ENCODE measurements at places on chromosomes 12 and 14. TPM values are rescaled to one million over a fixed set of nuclear protein-coding genes. Genes with fewer than 3 reads are reported as not detected.

GRCh38 chr12:128137140-128137539, 129.8 kb upstream of the TMEM132C start:
- no peak for DNase-seq

GRCh38 chr12:122250047-122250446, 16.2 kb downstream of the VPS33A start:
- no peak for DNase-seq

DNA sequence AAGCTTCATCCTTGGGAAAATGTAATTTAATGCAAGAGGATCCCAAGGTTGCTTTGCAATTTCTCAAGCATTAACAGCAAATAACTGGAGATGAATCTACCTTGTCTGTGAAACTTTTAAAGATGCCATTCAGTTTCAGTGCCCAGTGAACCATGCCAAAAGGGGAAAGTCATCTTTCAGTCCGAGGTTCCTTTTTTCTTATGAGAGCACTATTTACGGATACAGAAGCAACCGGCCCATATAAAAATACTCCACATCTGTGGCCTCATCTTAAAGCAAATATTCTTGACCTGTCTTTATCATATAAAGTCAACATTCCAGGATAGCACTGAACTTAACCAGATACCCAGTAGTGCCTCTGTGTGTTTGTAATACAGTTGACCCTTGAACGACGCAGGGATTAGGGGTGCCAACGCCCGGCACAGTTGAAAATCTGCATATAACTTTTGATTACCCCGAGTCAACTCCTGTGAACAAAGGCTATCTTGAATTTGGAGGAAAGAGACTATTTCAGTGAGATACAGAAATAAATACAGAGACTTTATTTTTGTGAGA, 209.4 kb downstream of the PCNX1 start:
- no peak for DNase-seq

GRCh38 chr14:68712703-68713370, 80.0 kb downstream of the ZFP36L1 start:
- no peak for DNase-seq

- no peak for DNase-seq
Measured at GRCh38 chr14:23129759-23130316, 10.8 kb upstream of the CEBPE start.

- DNase-seq = no peak
Measured at GRCh38 chr14:97638864-97639263, 841.7 kb downstream of the VRK1 start.

GRCh38 chr14:73754911-73755360, 40.8 kb upstream of the PNMA1 start:
- peak; percentile 72 for DNase-seq

DNA sequence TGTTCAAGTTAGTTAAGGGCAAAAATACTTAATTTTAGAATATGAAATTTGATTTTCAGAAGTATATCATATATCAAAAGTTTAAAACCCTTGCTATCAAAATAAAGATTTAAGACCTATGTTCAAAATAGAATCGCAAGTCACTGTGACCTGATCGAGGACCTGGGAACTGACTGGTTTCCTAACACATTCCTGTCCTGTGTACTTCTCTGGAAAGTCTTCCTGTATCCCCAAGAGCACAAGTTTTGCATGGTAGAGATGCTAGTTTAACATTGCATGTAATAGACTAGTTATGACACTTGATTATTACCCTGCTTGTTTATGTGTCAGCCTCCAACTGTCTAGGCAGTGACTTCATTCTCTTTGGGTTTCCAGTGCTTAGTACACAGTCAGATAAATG, 30.3 kb downstream of the BCAT1 start:
- DNase-seq = no peak

DNA sequence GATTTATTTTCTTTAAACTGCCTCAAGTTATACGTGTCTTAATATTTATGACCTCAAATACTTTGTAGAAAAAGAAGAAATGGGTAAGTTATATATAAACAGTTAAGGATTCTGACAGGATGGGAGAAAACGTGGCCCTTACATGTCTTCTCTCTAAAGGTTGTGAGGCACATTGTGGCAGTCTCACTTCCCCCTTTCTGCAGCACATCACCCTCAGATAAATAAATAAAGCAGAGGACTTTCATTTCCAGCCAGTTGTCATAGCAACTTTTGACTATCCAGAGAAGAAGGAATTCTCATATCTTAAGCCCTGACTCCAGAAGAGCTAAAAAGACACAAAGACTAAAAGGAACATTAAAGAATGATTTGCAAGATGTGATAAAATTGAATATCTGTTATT, 28.8 kb upstream of the CEP83 start:
- no peak for DNase-seq

GRCh38 chr12:78880078-78880477, 15.5 kb downstream of the SYT1 start:
- no peak for DNase-seq

DNA sequence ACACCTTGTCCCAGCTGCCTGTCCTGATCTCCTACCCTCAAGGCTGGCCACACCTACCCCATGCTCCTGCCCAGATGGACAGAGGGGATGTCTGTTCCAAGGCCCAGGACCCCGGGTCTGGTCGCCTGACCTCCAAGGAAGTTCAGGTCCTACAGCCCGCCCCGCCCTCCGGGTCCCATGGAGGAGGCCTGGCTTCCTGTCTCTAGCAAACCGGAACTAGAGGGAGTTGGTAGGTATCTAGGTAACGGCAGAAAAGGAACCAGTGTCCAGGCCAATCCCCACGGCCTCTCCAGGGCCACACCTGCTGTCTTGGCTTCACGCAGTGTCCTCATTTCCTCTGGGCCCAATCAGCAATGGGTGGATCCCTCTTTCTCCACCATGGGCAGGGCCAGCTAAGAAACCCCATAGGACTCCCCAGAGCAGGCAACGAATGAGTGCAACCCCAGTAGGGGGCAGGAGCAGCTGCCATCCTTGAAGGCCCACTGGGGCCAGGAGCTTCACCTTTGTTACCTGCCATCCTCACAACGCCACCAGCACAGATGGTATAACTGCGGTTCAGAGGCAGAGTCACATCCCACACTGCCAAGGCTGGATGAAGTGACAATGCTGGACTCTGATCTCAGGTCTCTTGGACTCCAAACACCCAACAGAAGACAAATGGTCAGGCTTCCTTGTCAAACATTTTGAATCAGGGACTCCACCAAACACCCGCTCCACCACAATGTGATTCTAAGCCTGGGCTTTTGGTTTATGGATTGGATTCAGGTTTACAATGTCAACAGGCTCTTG, 25.1 kb upstream of the RPLP0 start:
- DNase-seq = no peak

DNA sequence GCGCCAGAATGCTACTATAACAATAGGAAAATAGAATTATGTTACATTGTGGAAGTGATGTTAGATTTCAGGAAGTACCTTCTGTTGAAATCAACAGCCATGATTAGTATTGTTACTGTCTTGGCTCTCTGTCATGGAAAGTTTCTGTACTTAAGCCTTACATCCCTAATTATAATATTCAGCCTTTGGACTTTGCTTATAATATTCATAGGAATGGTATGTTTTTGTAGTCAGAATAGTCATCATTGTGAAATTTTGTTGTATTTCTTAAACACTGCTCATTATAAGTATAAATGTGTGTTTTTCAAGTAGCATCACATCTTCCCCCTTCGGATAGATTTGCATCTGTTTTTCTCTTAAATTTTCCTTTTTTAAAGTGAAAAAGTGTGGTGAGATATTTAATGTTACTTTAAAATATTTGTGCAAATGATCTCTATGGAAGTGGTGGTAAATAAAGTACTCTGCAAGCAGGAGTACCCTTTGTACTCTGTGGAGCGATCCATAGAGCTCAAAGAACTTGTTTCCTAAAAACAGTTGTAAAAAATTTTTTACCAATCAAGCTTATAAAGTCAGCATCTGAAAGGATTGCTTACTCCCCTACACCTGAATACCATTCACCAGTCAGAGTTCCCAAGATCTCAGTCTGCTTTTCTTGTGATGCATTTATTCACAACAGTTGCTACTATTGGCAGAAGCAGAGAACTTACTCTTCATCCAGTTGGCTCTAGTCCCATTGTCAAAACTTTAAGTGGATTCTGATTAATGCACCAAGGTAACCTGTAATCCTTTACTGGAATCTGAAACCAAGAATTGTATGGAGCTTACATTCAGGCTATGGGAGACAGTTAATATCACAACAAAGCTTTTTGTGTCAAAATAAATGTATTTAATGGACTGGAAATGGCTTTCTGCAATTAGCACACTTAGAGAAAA, 87.8 kb downstream of the RIC8B start:
- no peak for DNase-seq

DNA sequence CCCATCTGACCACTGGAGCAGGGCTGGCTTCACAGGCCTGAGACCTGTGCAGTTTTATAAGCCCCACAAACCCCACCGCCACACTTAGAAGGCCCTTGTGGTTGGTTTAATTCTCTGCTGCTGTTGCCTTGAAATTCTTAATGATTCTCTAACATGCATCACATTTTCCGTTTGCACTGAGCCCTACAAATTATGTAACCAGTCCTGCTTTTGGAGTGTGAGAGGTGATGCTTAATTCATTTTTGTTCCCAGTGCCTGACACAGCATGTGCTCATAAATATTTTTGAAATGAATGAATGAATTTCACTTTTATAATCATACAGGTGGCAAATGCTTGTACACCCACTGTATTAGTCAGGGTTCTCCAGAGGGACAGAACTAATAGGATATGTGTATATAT, 52.8 kb upstream of the PLXNC1 start:
- no peak for DNase-seq

- no peak for DNase-seq
Measured at GRCh38 chr12:87920139-87920538, 109.1 kb downstream of the C12orf50 start.

GRCh38 chr12:82981150-82981549, 294.4 kb downstream of the TMTC2 start:
- DNase-seq = no peak

DNA sequence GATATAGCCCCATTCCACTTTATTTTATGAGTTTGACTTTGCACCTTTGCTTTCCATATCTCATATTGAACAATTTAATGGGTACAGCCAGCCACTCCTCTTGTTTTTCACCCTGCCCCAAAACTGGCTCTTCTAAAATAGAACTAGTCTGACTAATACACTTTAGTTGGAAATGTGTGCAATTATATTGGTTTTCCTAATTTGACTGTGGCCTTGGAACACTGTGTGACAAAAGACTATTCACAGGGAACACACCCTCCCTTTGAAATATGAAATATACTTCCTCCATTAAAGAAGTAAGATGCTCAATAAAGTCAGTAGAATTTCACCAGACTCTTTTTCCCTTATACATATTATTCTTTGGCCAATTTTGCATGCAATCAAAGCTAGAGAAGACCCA, 218.6 kb upstream of the DCN start:
- no peak for DNase-seq

DNA sequence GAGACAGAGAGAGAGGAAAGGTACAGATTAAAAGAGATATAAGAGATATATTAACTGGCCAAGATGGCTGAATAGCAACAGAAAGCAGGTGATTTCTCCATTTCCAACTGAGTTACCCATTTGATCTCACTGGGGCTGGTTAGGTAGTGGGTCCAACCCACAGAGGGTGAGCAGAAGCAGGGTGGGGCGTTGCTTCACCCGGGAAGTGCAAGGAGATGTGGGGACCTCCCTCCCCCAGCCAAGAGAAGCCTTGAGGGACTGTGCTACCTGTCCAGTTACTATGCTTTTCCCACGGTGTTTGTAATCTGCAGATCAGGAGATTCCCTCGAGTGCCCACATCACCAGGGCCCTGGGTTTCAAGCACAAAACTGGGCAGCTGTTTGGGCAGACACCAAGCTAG, 131.2 kb downstream of the AKAP6 start:
- no peak for DNase-seq

GRCh38 chr12:69897744-69898143, 72.7 kb downstream of the MYRFL start:
- peak; percentile 30 for DNase-seq

DNA sequence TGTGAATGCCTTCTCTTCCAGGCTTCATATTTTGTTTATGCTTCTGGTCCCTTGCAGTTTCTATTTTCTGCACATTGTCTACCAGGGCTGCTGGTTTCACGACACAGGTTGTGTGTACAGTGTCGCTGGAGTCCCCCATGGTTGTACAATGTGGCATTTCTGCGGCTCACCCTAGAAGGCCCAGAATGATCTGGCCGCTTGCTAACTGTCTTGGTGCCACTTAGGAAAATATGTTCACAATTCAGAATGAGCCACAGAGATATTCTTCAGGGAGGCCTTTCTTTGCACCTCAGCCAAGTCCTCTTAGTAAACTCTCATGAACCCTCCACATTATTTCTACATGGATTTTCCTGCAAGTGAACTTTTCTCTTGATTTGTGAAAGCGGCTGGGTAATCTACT, 195.4 kb downstream of the SUDS3 start:
- DNase-seq = no peak

DNA sequence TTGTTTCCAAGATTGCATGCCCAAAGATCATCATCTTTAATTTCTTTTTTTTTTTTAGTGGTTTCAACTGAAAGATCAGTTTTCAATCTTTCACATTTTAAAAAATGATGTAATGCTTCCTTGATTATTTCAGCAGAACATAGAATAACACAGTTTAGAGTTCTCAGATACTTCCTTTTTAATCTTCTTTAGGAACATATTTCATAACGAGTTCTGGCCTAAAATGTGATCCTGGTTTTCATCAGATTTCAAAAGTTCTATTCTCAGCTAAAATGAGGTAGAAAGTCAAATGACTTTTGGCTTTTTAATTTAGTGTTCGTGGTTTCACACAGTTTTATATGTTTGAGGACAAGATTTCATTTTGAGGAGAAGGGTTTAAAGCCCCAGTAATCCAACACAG, 40.0 kb upstream of the NR1H4 start:
- DNase-seq = no peak

DNA sequence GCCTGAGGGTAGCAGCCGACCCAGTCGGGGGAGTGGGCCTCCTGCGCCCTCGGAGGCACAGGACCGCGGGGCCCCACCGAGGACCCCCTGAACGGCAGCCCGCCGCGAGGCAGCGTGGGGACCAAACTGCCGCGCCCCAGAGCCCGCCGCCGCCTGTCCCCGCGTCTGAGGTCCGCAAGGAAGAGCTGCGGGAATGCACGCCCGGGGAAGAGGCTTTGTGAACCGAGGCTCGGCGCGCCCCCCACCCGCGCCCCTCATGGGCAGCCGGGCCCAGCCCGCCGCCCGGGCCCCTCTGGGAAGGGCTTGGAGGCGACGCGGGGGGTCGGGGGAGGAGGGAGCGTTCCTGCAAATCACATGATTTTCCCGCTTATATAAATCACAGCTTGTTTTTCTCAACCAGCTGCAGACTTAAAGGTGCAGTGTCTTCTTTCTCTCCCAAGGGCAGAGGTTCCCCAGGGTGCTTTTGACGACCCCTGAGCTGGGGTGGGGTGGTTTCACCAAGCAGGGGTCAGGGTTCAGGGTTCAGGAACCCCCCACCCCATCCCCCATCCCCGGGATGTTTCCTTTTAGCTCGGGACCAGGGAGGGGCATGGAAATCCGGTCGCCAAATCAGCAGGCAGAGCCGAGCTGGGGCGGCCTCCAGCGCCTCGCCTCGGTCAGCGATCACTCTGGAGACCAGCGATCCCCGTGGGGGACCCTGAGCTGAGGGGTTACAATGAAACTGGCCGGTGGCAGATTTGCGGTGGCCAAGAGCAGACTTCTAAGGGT, 44.7 kb upstream of the ATP23 start:
- DNase-seq = peak; percentile 86

RXYLT1 gene
- total RNA-seq = 14.1 TPM

PPFIA2 gene
- 1.3 TPM for total RNA-seq

GZMH gene
- total RNA-seq = not detected

SLC25A47 gene
- total RNA-seq = not detected

HOXC10 gene
- not detected for total RNA-seq

RTL1 gene
- not detected for total RNA-seq

CFAP54 gene
- 0.97 TPM for total RNA-seq

LRRC10 gene
- 19.6 TPM for total RNA-seq

PTPRQ gene
- 13.7 TPM for total RNA-seq

G2E3 gene
- 11.3 TPM for total RNA-seq

NTN4 gene
- 63.3 TPM for total RNA-seq

GPD1 gene
- total RNA-seq = 150 TPM

KRT83 gene
- total RNA-seq = not detected

Measured in left cardiac atrium (tissue), 4 donors.